Fibroblast of upper back skin (primary cell): ENCODE measurements at places on chromosomes 16 and 17.

DNA sequence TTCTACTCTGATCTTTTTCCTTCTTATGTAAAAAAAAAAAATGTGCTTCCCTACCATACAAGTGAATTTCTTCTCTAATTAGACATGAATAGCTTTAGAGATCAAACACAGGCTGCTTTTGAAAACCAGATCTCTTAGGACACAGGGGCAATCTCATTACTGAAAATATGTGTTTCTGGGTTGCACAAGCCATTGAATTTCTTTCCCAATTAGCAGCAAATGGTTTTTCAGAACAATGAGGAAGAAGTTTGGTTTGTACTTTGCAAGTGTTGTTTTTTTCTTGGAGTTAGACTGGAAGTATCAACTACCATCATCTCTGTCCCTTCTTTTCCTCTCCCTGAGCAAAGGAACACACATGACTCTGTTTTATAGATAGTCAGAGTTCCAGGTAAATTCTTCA is 5.6 kb upstream of the ANKS4B start:
- no peak for DNase-seq

DNA sequence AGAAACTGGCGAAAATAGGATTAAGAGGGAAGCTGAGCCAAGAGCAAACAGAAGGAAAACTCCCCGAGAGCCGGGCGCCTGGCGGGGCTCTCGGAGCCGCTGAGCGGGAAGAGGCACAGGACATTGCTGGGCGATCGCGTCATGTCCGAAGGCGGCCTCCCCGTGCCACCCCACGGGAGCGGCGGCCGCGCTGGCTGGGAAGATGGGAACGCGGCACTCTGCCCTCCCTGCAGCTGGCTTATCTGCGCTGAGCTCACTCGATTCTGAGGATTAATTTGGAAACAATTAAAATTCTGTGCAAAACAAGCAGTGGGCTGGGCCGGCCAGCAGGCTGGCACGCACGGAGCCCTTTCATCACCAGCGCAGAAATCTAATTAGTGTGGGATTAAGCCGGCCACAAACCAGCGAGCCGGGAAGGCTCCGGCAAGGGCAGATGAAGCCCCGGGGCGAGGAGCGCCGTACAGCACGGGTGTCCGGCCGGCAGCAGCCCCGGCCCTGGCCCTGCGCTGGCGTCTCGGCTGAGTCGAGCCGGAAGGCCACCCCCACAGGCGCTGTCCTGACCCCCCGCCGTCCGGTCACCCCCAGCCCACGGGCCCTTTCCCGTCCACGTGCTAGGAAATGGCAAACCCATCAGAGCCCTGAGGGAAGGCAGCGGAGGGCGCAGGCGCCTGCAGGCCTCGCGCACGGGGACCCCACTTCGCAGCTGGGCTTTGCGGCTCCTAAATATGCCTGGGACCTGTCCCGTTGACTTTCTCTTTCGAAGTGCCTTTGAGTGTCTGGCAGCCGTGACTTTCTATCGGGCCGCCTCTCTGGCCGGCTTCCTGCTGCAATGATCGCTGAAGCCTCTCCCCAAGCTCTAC is 37.9 kb downstream of the SOX8 start:
- DNase-seq = no peak

- DNase-seq = no peak
These were observed 79.3 kb downstream of the EMP2 start for GRCh38 chr16:10501016-10501607.

GRCh38 chr17:17712268-17712924 is 31.1 kb downstream of the RAI1 start:
- peak; percentile 49 for DNase-seq

DNA sequence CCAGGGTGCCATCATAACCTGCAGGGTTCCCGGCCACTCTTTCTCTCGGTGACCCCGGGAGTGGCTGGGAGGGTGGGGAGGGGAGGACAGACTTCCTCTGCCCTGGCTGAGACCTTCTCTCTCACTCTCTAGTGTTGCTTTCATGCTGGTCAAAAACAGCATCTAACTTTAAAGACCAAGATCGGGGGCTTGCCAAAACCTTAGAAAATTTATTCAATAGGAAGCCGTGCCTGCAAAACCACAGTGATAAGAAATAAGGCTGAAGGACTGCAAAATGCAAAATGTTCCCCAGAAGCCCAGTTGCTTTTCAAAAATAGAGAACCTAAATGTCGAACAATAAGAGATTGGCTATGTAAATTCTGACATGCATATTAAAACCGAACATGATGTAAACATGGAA is 344.0 kb downstream of the FOXL1 start:
- DNase-seq = no peak

DNA sequence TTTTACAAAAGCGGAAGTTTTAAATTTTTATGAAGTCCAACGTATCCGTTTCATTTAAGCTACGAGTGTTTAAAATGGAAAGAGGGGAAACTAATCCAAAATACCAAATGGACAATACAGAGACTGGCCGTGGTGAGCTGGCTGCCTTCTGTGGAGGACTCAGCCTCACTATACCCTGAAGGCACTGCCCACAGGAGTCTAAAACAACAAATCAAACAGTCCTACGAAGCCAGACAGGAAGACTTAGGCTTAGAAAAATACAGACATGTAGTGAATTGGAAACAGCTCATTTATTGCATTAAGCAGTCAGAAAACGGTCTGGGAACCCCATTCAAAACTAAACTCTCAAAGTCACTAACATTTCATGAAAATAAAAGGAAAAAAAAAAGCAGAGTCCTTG is 75.1 kb downstream of the CYTH1 start:
- DNase-seq = no peak

DNA sequence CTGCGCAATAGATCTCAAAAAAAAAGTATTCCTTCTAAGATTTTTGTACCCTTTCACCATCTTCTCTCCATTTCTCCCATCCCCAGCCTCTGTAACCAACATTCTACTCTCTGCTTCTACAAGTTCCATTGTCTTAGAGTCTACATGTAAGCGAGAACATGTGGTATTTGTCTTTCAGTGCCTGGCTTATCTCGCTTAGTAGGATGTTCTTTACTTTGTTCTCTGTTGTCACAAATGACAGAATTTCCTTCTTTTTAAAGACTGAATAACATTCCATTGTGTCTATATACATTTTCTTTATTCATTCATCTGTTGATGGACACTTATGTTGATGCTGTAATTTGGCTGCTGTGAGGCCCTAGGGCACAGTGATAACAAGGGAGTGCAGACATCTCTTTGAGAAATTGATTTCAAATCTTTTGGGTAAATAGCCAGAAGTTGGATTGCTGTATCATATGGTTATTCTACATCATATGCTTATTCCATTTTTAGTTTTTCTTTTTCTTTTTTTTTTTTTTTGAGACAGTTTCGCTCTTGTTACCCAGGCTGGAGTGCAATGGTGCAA is 37.7 kb upstream of the MYH10 start:
- no peak for DNase-seq

- DNase-seq = no peak
These were observed 58.4 kb downstream of the SCNN1G start for GRCh38 chr16:23240994-23241393.

GRCh38 chr16:78813661-78814311 is 714.3 kb downstream of the WWOX start:
- no peak for DNase-seq

GRCh38 chr17:17381446-17382064 is 78.4 kb downstream of the NT5M start:
- no peak for DNase-seq

DNA sequence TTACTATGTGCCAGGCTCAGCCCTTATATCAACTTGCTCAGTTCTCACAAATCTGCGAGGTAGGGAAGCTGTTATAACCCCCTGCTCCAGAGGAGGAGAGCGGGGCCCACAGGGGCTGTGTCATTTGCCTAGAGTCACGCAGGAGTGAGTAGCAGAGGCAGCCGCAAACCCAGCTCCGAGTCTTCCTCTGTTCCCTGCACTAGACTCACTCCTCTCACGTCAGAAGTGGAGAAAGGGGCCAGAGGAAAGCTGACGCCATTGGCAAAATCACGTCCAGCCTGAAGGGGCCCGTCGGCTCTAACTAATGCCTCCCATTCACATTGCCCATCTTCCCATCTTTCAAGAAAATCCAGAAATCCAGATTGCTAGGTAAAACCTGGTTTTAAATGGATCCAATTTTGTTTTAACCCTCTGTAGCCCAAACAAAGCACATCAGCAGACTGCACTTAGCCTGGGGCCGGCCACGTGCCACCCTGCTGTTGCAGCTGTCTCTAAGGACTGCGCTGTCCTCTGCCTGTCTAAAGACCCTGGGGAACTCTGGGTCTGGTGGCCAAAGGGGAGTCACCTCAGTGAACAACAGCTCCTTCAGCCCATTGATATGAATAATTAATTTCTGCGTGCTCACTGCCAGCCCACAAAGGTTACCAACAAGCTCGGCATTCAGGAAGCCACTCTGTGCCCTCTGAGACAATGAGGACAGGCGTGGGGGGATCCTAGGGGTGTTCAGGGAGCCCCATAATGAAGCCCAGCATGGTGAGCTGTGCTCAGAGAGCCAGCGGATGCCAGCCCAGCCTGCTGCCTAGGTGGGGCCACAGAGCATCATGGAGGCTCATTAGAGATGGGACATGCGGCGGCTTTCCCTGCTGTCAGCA is 36.7 kb upstream of the ABR start:
- no peak for DNase-seq
